T-helper 2 cell (primary cell): ENCODE measurements at places on chromosomes 6 and 20.

DNA sequence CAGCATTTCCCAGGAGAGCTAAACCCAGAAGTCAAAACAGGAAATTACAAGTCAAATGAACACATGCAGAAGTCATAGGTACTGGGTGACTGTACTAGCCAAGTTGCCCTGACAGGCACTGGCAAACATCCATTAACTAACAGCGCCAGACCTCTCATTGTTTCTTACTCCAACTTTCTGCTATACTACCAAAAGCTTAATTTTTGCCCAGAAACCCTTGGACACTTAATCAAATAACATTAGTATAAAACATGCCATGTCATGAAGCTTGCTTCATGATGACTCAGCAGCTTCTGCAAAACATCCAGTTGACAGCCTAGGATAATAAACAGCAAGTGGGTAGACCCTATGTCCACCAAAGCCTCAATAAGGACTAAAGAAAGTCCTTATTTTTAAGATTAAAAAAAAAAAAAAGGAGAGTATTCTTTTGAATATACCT is 3.5 kb downstream of the NUP153 start:
- DNase-seq, result no peak

- no peak for DNase-seq
Measured at GRCh38 chr6:157558049-157558448, 177.1 kb downstream of the ZDHHC14 start.

- no peak for DNase-seq
Measured at GRCh38 chr6:127561660-127562059, 15.3 kb upstream of the C6orf58 start.

GRCh38 chr20:48866936-48867335 is 39.1 kb upstream of the PREX1 start:
- no peak for DNase-seq

GRCh38 chr6:125855783-125856182 is 65.0 kb downstream of the NCOA7 start:
- DNase-seq, result peak; percentile 27

GRCh38 chr6:109406196-109406595 is 23.9 kb upstream of the CD164 start:
- DNase-seq, result no peak

DNA sequence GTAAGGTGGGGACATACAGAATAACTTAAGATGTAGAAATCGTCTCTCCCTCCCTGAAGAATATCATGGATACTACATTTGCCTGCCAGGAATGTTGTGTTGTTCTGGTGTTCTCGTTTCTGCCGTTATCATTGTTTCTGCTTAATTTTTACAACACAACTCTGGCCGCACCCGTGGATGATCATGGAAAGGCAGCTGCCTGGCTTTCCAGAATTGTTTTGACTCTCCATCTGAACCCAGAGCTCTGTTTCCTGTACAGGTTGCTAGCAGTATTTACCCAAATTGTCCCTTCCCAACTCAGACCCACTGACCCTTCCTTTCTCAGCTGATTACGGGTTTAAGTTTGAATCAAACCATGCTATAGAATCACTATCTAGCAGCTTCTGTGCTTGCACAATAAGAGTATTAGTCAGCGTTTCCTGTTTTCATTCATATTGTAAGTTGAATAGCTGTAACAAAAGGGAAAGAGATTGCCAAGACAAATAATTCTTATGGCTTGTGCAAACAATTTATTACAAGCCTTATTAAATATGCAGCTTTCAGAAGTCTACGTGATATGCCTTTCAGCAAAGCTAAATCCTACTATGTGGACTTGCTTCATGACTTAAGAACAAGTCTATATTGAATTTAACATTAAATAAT is 139.0 kb downstream of the MTHFD1L start:
- DNase-seq, result no peak

- no peak for DNase-seq
Measured at GRCh38 chr6:37392821-37393220, 39.0 kb downstream of the RNF8 start.

- DNase-seq, result no peak
Measured at GRCh38 chr6:109008537-109009235, 86.0 kb downstream of the SESN1 start.

- no peak for DNase-seq
Measured at GRCh38 chr6:137401088-137401487, 93.1 kb downstream of the OLIG3 start.

DNA sequence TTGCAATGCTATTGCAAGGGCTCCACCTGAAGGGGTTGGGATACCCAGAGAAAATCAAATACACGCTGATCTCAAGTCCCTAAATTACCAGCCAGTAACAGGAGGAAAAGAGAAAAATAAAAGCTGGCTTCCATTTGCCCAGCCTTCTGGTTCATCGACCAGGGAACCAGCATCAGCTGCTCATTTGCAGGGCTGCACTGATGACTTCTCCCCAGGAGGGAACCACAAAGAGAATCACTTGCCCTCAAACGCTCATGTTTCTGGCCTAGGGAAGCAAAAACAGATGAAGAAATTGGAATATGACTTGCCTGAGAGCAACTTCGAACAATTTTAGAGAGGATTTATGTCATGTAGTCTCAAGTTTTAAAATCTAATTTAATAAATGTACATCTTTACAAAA is 119.7 kb downstream of the SH3BGRL2 start:
- DNase-seq, result no peak

GRCh38 chr6:76702187-76702586 is 629.7 kb upstream of the IMPG1 start:
- no peak for DNase-seq

GRCh38 chr6:85455471-85456026 is 5.7 kb downstream of the NT5E start:
- no peak for DNase-seq

DNA sequence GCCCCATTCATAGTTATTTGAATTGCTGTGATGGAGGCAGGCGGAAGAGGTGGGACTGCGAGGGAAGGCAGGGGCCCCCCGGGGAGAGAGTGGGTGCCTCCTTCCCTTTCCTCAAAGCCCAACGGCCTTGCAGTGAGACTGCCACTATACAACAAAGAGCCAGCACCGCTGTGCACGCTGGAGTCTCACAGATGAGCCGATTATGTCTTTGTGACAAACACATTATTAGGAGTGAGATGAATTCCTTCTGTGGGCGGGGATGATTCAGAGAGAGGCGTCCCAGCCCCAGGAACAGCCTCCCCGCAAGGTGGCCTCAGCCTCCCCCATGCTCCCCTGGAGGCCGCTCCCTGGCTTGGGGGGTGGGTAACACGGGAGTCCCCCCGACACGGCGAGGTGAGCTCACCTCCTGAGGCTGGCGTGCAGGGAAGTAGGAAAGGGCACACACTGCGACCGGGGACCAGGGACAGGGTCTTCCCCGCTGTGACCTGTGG is 26.7 kb downstream of the NTSR1 start:
- DNase-seq, result no peak

- DNase-seq, result no peak
Measured at GRCh38 chr20:49699200-49699992, 14.3 kb downstream of the B4GALT5 start.

DNA sequence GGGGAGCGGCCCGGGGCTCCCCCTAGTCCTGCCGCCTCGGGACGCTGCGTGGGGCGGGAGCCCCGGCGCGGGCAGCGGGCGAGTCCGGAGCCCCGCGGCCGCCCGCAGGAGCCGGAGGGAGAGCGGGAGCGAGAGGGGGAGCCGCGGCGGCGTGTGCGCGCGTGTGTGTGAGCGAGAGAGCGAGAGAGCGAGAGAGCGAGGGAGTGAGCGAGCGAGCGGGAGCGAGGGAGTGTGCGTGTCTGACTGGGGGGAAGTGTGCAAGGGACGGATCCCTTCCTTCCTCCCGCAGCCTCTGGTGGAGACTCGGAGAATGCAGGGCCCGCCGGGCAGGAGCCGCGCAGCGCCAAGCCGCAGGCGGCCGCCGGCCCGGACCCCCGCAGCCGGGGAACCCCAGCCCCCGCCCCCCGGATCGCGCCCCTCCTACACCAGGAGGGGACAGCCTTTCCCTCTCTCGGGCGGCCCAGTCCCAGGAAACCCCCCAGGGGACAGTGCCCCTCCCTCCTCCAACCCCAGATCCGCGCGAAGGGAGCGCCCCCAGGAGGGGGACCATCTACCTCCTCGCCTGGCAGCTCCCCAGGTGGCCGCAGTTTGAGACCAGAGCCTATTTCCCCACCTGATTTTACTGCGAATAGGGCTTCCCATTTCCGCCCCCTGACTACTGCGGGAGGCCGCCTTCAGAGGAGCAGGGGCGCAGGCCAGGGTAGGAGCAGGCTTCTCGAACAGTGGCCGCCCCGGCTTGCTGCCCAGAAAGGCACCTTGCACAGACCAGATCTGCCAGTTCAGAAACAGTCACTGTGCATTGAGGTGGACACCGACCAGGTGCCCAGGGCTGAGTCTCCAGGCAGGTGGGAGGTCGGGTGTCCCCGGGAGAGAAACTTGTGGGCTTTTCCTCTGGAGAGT is at the start of gene CDH22:
TSS of gene CDH22 (minus strand) at position 241 of the 900 bp plus-strand sequence. CDS start 57,204 bp downstream, outside the sequence.
- DNase-seq, result no peak

DNA sequence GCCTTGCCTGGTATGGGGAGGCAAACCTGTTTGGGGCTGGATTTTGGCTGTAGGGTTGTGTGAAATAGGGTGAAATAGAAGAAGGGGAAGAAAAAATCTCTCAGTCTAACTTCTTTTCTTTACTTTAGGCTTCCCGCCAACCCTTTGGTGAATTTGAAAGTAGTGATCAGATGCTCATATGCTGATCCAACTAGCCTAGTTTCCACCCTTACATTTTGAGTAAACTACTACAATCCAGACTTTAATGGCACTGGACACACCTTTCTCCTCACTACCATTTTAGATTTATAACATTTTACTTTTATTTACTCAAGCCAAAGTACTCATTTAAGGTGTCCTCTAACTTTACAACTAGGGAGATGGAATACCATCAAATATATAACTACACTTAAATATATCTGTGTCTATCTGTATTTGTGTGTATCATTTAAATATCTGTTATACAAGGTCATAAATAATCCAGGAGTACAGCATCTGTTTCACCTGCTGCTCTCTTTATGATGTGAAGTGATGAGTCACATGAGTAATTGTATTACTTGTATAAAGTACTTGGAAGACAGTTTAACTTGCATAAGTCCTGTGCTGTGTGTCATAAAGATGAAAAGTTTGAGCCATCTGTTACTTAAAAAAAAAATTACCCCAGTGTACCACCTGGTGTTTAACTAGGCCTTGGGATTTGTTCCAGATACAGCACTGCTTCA is 172.1 kb downstream of the CDKAL1 start:
- DNase-seq, result no peak

- peak; percentile 18 for DNase-seq
Measured at GRCh38 chr6:28215425-28215824, 9.7 kb upstream of the ZSCAN9 start.

GRCh38 chr20:3661814-3662665 is 1.2 kb downstream of the GFRA4 start:
- DNase-seq, result no peak

- DNase-seq, result no peak
Measured at GRCh38 chr20:63454731-63455567, 17.5 kb downstream of the KCNQ2 start.

GRCh38 chr6:79257381-79258205 is 23.1 kb upstream of the HMGN3 start:
- no peak for DNase-seq

DNA sequence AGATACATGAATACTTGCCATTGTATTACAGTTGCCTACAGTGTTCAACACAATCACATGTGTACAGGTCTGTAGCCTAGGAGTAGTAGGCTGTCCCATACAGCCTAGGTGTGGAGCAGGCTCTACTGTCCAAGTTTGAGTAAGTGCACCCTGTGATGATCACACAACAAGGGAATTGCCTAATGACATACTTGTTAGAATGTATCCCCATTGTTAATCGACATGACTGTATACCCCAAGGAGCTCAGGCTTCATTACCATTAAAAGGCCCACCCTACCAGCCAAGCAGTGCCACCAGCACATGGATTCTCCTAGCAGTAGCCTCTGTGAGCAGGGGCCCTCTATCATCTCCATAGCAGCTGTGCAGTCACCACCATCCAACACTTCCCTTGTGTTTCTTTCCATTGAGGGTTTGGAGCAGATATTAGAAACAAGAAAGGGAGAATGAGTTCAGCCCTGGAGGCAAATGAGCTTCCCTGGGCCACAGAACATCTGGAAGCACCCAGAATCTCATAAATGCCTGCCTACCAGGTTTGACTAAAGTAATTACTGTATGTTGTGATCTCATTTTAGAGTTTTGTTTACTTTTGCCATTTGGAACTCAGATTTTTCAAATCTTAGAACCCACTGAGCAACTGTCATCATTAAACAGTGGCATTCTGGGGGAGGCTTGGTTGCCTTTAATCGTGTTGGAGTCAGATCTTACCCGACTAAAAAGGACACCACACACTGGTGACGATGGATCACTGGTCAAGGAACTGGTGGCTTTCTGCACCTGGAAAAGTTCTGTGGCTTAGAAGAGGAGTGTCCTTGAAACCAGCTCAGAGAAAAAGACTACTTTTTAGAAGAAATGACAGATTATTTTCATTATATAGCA is 104.9 kb downstream of the TULP4 start:
- no peak for DNase-seq

DNA sequence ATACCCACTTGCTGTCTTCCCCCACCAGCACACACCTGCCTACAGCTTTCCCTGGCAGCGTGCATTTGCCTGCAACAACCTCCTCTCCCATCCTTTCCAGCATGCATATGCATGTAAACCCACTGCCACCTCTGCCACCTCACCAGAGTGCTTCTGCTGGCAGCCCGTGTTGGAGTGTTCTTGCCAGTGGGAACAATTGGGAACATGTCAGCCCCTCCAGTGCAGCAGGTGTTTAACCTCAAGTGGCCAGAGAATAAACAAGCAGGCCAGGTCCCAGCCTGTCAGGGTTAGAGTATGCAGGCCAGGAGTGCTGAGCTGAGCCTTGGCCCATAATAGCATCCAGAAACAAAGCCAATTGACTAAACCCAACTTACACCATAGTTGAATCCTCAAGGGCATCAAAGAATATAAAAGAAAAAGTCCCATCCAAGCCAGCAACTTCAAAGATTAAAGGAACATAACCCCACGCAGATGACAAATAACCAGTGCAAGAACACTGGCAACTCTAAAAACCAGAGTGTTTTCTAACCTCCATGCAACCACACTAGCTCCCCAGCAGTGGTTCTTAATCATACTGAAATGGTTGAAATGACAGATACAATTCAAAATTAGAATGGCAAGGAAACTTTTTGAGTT is 1212.1 kb upstream of the CITED2 start:
- no peak for DNase-seq

GRCh38 chr6:170460641-170461040 is 92.5 kb downstream of the PSMB1 start:
- no peak for DNase-seq

- DNase-seq, result no peak
Measured at GRCh38 chr6:148179786-148180185, 162.9 kb upstream of the SASH1 start.

DNA sequence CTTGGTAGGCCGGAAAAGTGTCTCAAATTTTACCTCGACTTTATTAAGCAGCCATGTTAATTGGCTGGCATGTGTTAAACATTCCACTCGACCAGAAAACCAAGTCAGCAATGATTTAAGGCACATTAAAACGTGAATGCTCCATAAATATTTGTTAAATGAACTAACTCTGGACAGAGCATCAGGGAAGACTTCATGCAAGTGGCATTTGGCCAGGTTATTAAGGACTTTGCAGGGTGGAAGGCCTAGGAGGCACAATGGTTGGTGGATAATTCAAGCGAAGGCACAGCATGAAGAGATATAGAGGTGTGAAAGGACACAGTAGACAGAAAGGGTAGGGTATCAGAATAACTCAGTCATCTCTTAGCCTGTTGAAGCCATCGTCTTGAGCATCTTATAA is 23.0 kb downstream of the ELOVL5 start:
- no peak for DNase-seq

GRCh38 chr6:24477070-24477469 is 12.3 kb downstream of the GPLD1 start:
- no peak for DNase-seq
